ENCODE measurements at places on chromosomes 1 and 21. TPM values are rescaled to one million over a fixed set of nuclear protein-coding genes. Genes with fewer than 3 reads are reported as not detected.

- DNase-seq: no peak
- no peaks in the 10 kb centered on the region for H3K27me3 ChIP-seq
- no peaks in the 10 kb centered on the region for H3K4me1 ChIP-seq
Observed at GRCh38 chr1:5685446-5686040, 306.7 kb downstream of the NPHP4 start.

- H3K27ac ChIP-seq: no peak overlapping the region
- no peaks in the 10 kb centered on the region for H3K4me1 ChIP-seq
- H3K4me3 ChIP-seq: no peak overlapping the region
- no peaks in the 10 kb centered on the region for H3K27me3 ChIP-seq
- no peak for DNase-seq
Observed at GRCh38 chr1:5718831-5719632, 273.2 kb downstream of the NPHP4 start.

- no peaks in the 10 kb centered on the region for H3K36me3 ChIP-seq
- peak; percentile 50 for DNase-seq
- peaks cover 42% of the 10 kb centered on the region for H3K4me1 ChIP-seq
- H3K4me3 ChIP-seq: no peak overlapping the region
- no peak overlapping the region for H3K27ac ChIP-seq
Observed at GRCh38 chr1:50973875-50974617, 4.0 kb downstream of the CDKN2C start.

GRCh38 chr1:51019811-51020210 lies 49.8 kb downstream of the CDKN2C start:
- no peaks in the 10 kb centered on the region for H3K4me1 ChIP-seq
- H3K4me3 ChIP-seq: no peak overlapping the region
- DNase-seq: no peak
- no peak overlapping the region for H3K27ac ChIP-seq

DNA sequence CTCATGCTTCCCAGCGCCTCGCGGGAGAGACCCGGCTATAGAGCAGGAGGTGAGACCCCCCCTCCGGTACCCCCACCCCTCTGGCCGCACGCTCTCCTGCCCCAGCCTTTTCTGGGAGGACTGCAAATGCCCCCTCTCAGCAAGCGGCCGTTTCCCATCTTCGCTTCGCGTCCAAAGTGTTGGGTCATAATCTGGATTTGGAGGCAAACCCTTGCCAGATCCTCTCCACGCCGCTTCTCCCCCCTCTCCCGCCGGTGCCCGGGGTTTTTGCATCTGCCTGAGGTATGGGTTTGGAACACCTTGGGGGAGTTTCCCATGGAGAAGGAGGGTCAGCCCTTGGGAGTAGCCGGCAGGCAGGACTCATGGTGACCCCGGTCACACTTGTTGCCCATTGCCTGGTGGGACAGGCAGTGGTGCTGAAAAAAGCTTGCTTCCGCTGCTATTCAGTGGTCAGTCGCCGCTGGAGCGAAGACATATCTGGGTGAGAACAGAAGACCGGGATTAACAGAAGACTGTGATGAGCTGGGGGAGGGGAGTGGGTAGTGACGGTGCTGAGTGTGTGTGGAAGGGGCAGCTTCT lies 935 bp downstream of the KCNK2 start:
- no peak overlapping the region for H3K27ac ChIP-seq
- DNase-seq: peak; percentile 54
- H3K27me3 ChIP-seq: peaks cover 74% of the 10 kb centered on the region
- peak overlapping the region; percentile 78 for H3K4me3 ChIP-seq

DNA sequence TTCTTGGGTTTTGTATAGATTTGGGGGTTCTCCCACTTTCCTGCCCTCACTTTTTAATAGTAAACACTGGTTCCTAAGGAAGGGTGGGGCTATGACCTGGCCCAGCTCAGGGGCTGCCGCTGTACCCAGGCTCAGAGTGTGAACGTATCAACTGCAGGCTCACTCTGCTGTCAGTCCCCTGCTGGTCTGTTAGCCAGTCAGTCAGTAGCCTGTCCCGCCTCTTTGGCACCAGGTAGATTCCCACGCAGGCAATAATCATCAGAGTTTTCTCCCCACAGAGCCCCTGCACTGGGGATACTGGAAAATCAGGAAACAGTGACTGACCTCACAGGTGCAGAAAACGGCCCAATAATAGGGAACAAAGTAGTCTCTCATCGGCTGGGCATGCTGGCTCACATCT lies 15.0 kb upstream of the ALPL start:
- H3K36me3 ChIP-seq: no peaks in the 10 kb centered on the region
- H3K4me1 ChIP-seq: no peaks in the 10 kb centered on the region
- H3K27me3 ChIP-seq: no peaks in the 10 kb centered on the region
- H3K27ac ChIP-seq: no peak overlapping the region
- DNase-seq: no peak

DNA sequence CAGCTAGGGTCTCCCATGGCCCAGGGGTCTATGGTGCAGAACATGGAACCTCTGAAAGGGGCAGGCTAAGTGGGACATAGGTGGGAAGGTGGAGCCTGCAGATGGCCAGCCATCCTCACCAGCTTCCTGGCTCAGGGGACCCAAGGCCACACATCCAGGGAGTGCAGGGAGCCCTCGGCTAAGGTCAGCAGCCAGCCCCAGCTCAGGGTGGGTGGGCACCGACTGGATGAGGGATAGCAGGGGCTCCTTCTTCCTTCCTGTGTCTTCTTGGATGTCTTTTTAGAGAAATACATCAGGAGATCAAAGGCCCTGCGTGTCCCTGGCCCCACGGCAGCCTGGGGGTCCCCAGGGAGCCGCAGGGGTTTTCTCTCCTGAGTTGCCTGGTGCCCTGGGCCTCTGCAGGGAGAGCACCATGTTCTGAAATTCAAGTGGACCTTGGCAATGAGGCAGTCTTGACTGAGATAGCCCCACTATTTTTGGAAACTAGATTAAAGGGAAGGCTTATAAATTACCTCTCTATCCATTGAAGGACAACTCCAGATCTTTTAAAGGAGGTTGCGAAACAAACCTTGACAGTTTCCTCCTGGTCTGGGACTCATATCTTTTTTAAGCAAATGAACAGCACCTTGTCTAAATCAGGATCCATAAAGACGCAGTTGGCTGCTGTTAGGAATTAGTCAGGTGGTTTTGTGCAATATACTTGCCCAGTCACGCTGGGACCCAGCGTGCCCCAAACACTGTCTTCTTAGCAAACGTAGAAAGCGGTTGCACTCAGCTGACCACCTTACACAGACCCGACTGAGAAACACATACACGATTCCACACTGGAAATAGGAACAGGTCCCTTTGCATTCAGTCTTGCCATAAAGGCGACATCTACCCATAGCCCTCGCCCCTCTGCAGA lies 242.3 kb downstream of the TOMM20 start:
- no peaks in the 10 kb centered on the region for H3K27me3 ChIP-seq
- no peaks in the 10 kb centered on the region for H3K4me1 ChIP-seq
- H3K27ac ChIP-seq: no peak overlapping the region
- no peak for DNase-seq
- no peaks in the 10 kb centered on the region for H3K36me3 ChIP-seq
- H3K4me3 ChIP-seq: no peak overlapping the region

- H3K27me3 ChIP-seq: no peaks in the 10 kb centered on the region
- DNase-seq: no peak
- no peaks in the 10 kb centered on the region for H3K36me3 ChIP-seq
- no peak overlapping the region for H3K27ac ChIP-seq
- no peaks in the 10 kb centered on the region for H3K4me1 ChIP-seq
Observed at GRCh38 chr1:15219280-15220023, 27.6 kb upstream of the FHAD1 start.

- H3K4me1 ChIP-seq: 0 out of 2 replicates have a peak, but pooled peaks cover 4% of the 10 kb centered on the region
- H3K36me3 ChIP-seq: no peaks in the 10 kb centered on the region
- H3K27ac ChIP-seq: no peak overlapping the region
- no peak for DNase-seq
- H3K4me3 ChIP-seq: no peak overlapping the region
- no peaks in the 10 kb centered on the region for H3K27me3 ChIP-seq
Observed at GRCh38 chr1:78843546-78843945, 163.0 kb downstream of the ADGRL4 start.

- no peak overlapping the region for H3K27ac ChIP-seq
- H3K4me3 ChIP-seq: no peak overlapping the region
- no peak for DNase-seq
- no peaks in the 10 kb centered on the region for H3K4me1 ChIP-seq
Observed at GRCh38 chr1:15066191-15066590, 87.4 kb upstream of the TMEM51 start.

DNA sequence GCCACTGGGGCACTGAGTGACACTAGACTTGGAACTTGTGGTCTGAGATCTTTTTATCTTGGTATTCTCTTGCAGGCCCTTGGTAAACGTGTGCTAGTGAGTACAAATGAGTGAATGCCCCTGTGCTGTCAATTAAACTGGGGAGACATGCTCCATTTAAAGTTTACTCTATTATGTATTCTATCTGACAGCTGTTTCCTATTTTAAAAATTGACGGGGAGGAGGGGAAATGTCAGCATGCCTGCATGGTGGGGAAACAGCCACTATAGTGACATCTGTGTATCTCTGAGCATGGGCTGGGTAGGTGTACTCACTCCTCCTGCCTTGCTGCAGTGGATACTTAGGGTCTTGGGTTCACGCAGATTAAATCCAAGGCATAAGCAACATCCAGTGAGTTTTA lies 59.0 kb upstream of the IKBKE start:
- no peak overlapping the region for H3K4me3 ChIP-seq
- DNase-seq: no peak
- no peaks in the 10 kb centered on the region for H3K4me1 ChIP-seq
- no peaks in the 10 kb centered on the region for H3K27me3 ChIP-seq
- no peaks in the 10 kb centered on the region for H3K36me3 ChIP-seq
- no peak overlapping the region for H3K27ac ChIP-seq

DNA sequence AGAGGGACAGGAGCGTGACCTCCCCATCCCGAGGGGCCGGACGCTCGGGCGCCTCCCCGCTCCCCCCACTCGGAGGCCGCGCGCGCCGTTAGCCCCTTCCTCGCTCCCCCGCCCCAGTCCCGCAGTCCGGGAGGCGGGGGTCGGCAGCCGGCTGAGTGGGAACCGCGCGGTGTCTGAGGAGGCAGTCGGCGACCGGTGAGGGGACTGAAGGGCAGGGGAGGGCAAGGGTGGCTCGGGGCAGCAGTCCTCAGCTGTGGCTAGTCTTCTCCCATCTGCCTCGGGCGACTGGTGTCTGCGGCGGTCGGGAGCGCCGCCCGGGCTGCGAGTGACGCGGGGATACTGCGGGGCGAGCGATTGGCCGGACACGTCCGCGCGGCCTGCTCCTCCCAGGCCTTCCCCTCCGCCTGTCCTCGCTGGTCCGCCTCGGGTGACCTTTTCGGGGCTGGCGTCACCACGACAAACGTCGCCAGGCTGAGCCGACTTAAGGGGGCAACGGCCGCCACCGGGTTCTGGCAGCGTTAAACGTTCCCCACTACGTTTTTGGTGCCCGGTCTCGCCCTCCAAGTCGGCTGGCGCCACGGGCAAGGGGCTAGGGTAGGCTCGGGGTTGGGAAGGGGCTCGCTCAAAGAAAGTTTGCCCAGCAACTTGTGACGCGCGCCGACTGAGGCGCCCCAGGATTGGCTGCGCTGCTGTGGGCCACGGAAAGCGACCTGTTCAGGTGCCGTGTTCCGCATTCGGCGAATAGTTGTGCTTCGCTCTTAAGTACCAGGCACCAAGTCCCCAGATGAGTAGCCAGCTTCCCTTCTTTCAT lies 538 bp downstream of the ZNF672 start:
- DNase-seq: peak; percentile 98
- peak overlapping the region; percentile 83 for H3K27ac ChIP-seq
- H3K4me3 ChIP-seq: peak overlapping the region; percentile 94
- peaks cover 10% of the 10 kb centered on the region for H3K4me1 ChIP-seq

DNA sequence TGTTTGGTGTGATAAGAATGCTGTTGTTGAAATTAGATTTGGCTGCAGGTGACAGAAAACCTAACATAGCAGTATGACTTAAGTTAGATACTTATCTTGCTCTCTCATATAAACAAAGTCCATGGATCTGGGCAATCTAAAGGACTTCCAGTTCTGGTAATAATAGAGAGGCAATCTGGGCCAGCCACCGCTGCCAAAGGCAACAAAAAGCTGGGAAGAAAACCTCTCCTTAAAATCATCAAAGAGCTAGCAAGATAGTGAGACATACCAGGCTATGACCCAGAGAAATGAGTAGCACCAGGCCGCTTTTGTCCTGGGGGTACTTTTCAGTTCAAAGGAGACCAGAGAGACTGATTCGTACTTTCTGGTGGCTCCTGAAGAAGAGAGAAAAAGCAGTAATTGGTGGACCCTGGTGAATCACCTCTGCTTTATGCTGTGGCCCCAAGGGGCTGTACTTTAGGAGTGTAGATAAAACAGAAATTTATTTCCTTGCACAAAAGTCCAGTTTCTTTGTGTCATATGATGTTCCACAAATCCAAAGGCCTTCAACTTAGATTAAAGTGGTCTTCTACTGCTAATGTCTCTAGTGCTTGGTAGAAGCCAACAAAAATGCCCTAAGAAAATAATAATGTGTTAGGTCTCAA lies 125.4 kb downstream of the TBX19 start:
- no peaks in the 10 kb centered on the region for H3K27me3 ChIP-seq
- no peak overlapping the region for H3K27ac ChIP-seq
- H3K36me3 ChIP-seq: no peaks in the 10 kb centered on the region
- H3K4me1 ChIP-seq: peaks cover 5% of the 10 kb centered on the region
- H3K4me3 ChIP-seq: no peak overlapping the region

Gene ARMH1
- 0.62 TPM for total RNA-seq

Gene CFAP45
- not detected for total RNA-seq

Gene GOLT1A
- total RNA-seq: 7.0 TPM

Gene SPRR2A
- not detected for total RNA-seq

Gene ASAP3
- 98.2 TPM for total RNA-seq

Gene GPX7
- 19.8 TPM for total RNA-seq

Gene USF1
- 71.7 TPM for total RNA-seq

Gene EIF2D
- total RNA-seq: 26.0 TPM
